ENCODE measurements at places on chromosomes 11 and 22.

DNA sequence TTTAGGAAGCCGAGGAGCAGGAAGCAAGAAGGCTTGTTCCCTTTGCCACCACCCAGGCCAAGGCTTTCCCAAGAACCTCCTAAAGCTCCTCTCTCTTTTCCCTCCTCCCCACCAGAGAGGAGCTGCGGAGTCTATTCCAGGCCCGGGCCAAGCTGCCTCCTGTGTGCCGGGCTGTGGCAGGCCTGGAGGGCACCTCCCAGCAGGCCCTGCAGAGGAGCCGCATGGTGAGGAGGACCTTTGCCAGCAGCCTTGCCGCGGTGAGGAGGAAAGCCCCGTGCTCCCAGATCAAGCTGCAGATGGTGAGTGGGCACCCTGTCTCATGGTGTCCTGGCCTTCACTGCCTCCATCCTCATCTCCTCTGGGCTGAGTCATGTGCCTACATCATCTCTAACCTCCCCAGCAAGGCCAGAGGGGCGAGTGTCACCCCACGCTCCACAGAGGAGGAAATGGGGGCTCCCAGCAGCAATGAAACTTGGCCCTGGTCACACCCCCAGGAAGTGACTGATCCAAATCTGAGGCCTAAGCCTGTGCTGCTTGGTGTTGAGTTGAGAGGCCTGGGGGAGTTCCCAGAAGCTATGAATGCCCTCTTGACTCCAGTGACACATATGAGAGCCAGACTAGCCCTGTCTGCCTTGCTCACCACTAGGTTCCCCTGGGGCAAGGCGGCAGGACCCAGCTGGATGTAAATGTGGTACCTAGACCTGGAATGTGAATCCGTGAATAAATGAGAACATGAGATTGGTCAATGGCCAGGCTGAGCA, 104.2 kb downstream of the MYO18B start:
- DNase-seq = no peak

DNA sequence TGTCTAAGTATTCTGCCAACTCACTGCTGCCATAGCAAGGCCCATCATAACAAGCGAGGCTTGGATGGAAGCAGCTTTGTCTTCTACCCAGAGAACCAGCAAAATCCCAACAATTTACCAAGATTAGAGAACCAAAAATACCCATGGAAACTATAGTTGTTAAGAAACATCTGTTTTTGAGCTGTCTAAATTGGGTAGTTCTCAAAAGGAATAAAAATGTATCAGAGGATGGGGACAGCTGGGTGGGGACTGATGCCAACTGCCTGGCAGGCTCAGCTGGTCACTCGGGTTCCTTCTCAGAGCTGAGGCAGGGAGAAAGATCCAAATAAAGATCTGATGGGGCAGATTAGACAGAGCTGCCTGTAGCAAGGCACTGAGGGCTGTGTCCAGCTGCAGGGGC, 85.9 kb upstream of the GRK3 start:
- DNase-seq = no peak

DNA sequence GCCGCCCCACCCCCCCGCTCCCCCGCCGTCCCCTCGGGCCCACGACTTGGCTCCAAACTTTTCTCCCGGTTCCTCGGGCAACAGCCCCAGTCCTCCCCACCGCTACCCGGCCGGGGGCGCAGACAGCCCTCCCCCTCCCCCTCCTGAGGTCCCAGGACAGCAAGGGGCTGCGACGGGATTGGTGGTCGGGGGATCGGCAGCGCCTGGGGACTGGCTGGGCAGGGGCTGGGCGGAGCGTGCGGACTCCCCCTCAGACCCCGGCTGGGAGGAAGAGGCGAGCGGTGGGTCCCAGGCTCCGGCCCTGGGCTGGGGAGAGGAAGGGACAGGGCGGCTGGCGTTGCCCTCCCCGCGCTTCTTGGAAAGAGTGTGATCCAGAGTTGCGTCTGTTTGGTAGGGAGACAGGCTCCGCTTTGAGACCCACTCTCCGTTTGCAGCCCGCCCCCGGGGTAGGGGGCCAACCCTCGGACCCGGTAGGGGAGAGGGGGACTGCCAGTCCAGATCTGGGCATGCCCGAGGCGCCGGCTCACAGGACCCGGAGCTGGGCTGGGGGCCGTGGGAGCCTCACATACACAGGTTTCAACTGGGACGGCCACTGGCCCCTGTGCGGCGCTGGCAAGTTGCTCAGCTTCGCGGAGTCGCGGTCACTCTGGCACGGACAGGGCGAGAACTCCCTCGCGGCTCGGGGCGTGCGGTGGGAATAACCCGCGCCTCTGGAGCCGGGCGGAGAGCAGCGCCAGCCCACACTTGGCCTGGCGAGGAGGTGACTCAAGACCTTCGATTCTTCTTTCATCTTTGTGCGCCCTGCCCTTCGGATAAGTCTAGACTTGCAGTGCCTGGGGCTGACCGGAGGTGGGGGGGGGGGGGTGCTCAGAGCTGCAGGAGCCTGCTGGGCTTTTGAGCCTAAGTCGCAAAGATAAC, 999 bp downstream of the TSKU start:
- no peak for DNase-seq

- DNase-seq = no peak
Observed at GRCh38 chr11:118649941-118650340, 29.5 kb downstream of the TREH start.

DNA sequence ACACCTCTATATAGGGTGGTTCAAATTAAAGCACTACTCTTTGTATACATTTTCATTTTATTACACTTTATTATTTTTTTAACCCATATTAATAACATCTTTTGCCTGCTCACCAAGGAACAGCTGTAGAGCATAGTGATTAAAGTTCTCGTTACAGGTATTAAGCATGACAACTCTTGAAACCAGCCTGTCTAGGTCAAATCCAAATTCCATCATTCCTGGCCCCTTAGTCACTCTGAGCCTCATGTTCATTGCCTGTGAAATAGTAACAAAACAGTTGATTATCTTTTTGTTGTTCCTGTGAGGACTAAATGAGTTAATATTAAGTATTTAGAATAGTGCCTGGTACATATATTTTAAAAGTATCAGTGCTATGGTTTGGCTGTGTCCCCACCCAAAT, 334.5 kb downstream of the RAB38 start:
- no peak for DNase-seq

- no peak for DNase-seq
Observed at GRCh38 chr22:27836181-27836580, 34.6 kb upstream of the MN1 start.

Measured in stimulated activated CD8-positive, alpha-beta memory T cell treated with anti-CD3 and anti-CD28 coated beads, Interleukin-15, amount 100 ng/mL, for 24 hours (primary cell).